Astrocyte of the cerebellum (primary cell): ENCODE measurements at places on chromosomes 2 and 18.

- no peak for DNase-seq
These were observed 13.0 kb upstream of the PROC start for GRCh38 chr2:127405255-127405610.

GRCh38 chr2:72062336-72062735, 85.3 kb downstream of the CYP26B1 start:
- DNase-seq = peak; percentile 6

DNA sequence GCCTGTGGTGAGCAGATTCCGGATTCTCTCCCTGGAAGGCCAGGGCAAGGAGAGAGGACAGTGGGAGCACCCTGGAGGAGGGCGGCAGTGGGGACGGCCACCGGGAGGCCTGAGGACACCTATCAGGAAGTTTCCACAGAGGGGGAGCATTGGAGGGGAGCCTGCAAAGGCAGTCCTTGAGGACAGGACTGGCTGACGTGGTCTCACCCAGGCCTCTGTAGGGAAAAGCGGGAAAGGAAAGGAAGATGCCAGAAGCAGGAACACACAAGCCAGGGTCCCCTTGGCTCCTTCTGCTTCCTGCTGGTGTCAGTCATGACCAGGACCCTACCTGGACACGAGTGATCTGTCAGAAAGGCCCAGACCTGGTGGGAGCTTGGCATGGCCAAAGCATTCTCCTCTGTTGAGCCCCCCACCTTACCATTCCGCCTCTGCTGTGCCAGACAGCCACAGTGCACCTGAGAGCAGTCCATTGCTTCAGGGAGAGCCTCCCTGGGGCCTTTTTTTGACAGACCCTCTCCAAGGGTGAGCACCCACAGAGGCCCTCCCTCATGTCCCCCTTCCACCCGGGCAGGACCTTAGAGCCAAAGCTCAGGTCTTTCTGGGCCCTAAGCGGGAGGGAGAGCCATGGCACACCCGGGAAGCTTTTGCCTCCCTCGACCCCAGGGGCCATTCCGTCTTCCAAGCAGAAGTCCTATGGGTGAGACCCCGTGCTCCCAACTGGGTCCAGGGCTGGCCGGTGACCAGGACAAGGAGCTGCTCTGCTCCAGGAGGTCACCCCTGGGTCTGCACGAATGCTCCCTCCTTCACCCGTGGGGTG, 333.1 kb downstream of the DYSF start:
- DNase-seq = no peak

DNA sequence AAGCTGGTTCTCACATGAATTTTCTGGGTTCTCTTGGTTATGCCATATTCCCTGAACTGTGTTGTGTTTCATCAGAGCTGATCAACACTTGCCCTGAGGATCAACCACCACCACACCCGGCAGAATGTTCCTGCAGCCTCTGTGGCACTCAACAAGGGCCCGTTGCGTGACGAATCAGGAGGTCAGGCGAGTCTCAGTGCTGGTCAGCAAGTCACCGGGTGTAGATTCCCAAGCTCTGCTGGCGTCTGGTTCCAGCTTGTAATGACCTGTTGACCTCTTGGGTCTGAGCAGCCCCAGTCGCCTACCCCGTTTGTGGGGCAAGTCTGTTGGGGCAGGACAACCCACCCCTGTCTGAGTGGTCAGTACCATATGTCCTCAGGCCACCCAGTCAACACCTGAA, 46.0 kb downstream of the ADCY3 start:
- DNase-seq = no peak

- DNase-seq = no peak
These were observed 4.2 kb downstream of the CLK1 start for GRCh38 chr2:200860092-200860795.

DNA sequence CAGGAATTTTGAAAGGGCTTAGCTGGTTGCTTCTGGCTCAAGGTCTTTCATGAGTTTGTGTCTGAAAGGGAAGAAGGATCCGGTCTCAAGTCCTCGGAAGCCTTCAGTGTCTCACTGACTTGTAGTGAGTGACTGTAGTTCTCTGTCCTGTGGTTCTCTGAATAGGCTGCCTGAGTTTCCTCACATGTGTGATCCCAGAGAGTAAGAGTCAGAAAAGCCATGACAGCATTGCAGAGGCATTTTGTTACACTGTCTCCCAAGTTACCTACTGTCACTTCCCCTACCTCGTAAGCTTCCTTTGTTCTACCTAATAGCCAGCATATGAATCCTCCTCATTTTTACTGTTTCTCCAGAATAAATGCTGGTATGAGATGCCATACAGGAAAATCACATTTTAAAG, 709.1 kb upstream of the CHAC2 start:
- no peak for DNase-seq

DNA sequence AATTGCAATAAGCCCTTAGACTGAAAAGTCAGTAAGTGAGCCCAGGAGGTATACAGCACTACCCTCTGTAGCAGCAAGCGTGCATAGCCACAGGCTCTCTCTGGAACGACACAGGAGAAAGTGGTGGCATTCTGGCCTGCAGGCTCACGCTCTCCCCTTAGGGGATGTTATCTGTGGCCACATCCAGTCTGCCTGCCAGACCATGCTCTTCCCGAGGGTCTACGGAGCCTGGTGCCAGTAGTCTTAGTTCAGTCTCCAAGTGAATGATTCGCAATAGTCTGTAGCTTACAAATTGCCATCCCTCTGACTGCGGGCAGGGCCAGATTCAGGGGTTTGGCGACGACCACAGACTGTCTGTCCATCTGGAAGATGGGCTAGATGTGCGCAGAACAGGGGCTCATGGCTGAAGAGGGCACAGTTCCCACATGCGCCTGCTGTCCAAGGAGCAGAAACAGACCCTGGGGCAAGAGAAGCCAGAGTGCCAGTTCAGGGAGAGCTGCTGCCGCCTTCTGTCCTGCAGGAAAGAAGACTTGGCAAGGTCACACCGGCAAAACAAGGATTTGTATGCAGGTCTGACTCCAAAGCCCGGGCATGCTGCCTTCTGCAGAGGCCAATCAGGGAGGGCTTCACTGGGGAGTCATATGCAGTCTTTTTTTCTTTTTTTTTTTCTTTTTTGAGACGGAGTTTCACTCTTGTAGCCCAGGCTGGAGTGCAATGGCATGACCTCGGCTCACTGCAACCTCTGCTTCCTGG, 3.5 kb upstream of the KLF11 start:
- no peak for DNase-seq

DNA sequence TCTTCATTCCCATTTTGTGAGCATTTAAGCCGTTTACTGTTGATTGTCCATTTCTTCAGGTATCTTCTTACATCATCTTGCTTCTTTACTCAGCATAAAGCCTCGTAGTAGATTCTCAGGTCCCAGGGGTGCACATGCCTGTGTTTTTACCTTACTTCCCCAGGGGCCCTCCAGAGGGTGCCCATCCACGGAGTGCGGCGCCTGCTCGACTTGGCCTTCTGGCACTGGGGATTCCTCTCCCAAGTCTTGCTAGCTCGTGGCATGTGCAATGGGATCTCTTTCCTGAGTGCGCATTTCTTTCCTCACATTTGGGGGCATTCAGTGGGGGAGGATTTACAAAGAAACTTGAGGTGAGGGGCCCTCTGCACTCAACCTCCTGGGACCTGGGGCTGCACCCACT, 148.1 kb downstream of the AGAP1 start:
- no peak for DNase-seq

DNA sequence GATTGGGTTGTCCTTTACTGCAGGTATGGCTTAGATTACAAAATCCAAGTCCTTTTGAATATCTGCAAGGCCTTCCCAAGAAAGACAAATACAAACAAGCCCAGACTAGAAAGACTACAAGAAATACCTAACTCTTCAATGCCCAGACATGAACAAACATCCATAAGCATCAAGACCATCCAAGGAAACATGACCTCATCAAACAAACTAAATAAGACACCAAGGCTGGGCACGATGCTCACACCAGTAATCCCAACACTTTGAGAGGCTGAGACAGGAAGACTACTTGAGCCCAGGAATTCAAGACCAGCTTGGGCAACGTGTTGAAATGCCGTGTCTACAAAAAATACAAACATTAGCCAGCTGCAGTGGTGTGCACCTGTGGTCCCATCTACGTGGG, 31.7 kb downstream of the MAP4K3 start:
- DNase-seq = no peak

DNA sequence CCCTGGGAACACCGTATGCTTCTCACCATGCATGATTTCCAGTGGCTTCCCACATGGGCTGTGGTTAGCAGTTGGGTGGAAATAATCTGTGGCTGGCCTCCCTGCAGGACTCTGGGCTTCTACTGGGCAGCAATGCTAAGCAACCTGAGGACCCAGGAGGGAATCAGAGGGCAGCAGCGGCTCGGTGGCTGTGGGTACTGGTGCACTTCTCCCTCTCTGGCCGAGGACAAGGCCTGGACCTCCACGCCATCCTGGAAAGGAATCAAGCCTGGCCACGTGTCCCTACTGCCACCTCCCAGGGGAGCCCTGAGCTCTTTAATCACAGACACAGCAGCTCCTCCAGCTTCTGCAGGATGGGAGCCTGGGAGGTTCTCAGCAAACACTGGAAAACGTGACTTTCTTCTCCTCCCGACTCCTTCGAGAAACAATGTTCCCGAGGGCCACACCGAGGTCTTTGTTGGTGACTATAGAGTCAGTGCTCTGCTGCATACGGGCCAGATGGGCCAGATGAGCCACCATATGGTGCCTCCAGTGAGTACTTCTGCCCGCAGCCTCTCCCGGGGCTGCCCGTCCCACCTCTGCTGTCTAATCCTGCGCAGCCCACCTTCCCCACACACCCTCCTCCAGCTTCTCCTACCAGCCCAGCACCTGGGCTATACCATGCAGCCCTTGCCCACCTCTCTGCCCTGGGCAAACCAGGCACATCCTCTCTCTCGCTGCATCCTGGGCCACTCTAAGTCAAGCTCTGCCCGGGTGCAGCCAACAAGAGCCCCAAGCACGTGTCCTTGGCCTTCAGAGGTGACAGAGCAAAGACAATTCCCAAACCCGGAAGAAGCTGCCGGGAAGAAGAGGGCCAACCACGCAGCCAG, 42.8 kb upstream of the OTOS start:
- no peak for DNase-seq

GRCh38 chr2:8570637-8571036, 111.2 kb upstream of the ID2 start:
- no peak for DNase-seq

- DNase-seq = no peak
These were observed 590.9 kb downstream of the IRS1 start for GRCh38 chr2:226208726-226209125.

GRCh38 chr2:33167622-33168245, 221.0 kb downstream of the LTBP1 start:
- no peak for DNase-seq

DNA sequence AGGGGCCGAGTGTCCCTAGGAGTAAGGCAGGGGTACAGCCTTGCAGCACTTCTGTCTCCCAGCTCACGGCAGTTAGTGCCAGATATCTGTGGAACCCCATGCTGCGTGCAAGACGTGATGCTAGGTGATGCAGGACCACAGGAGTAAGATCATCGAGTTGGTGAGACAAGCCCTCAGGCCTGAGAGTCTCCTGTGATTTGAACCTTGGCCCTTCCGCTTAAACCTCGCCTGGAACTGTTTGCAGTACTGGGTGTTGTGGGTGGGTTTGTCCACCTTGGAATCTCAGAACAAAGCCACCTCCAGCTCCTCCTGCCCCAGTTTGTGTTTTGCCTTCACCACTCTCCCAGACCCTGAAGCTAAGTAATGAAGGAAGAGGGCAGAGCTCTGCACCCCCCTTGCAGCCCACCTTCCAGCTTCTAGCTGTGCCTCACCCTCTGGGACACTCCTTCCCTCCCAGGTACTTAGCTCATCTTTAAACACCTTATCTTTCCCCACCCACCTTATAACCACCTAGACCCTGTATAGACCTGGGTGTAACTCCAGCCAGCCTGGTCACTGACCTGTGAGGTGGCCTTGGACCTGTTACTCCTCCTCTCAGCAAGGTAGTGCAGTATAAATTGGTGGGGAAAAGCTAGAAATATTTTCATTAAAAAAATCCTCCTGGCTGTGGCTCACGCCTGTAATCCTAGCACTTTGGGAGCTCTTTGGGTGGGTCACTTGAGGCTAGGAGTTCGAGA, 6.6 kb downstream of the CNNM4 start:
- DNase-seq = no peak
